NCI-H1436 treated with DMSO at 0.1 percent for 48 hours (cell line): ENCODE measurements at places on chromosomes 4 and X.
A peak's percentile ranks its signal among the peaks of the same experiment; 100 is the strongest.

- no peak for DNase-seq
These were observed 33.3 kb upstream of the RAB33B start for GRCh38 chr4:139420652-139421051.

DNA sequence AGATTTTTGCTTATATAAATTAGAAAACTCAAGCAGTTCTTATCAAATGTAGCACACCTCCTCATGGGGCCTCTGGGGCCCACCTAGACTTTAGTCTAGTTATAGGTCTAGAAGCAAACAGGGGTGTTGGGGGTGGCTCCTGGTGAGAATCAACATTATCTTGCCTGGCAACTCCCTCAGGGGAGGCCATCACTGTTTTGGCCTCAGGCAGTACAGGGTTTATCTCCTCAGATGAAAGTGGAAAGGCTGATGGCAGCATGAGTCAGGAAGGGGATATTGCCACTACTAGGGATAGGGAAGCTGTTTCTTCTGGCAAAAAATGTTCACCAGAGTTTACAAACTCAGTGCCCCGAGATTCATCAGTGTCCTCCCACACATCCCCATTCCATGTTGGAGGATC, 232.4 kb upstream of the BMP3 start:
- no peak for DNase-seq

- DNase-seq: no peak
These were observed 1038.3 kb upstream of the SLIT2 start for GRCh38 chr4:19213388-19213787.

GRCh38 chrX:38638952-38639529, 77.7 kb downstream of the TSPAN7 start:
- DNase-seq: no peak

GRCh38 chr4:140529434-140529833, 5.5 kb downstream of the ELMOD2 start:
- DNase-seq: no peak

DNA sequence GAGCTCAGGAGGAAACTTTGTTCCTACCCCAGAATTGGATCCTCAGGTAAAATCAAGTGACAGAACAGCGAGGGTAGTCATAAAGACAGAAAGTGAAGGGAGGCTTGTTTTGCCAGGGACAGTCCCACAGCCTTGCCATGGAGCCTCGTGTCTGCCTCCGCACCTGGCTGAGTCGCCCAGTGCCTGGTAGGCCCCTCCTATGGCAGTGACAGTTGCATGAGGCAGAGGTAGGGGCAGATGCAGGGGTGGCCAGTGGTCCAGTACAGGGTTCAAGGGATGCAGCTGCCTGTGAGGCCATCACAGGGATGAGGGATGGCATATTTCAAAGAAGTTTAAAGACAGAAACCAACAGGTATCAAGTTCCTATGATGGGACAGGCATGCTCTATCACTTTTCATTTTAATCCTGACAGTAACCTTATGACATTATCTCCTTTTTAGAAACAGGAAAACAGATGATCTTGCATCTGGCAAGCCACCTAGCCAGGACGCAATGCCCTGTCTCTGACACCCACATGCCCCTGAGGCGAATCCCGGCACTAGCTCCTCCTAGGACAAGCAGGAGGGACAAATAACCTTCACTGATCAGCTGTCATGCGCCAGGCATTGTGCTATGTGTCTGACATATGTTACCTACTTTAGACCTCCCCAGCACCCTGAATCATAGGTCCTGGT, 127.4 kb upstream of the ENPP6 start:
- DNase-seq: no peak

DNA sequence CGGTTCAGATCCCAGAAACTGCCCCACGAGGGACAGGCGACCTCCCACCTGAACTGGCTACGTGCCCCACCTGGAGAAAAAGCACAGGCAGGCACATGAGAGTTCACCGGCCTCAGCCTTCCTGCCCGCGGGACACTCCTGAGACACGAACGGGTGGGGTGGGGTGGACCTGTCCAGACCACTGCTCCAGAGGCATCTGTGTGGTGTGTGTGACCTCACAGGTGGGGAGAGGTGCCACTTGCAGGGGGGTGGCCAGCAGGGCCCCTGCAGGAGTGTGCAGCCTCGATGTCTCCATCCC, 18.5 kb downstream of the NELFA start:
- no peak for DNase-seq

DNA sequence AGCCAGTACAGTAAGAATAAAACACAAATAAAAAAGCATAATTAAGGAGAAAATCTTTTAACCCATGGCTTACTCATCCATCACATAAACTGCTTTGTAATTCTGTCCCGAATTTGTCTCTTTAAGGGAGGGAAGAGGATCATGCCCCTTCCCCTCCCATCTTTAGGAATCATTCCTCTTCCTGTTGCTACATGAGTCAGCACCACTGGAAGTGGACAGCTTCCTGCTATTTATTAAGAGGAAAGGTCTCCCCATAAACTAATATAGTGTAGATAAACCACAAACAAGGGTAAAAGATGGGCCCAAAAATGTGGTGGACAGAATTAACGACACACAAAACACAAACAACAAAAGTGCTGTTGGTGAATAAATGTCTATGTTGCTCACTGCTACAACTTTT, 75.8 kb downstream of the PPP3CA start:
- DNase-seq: no peak

DNA sequence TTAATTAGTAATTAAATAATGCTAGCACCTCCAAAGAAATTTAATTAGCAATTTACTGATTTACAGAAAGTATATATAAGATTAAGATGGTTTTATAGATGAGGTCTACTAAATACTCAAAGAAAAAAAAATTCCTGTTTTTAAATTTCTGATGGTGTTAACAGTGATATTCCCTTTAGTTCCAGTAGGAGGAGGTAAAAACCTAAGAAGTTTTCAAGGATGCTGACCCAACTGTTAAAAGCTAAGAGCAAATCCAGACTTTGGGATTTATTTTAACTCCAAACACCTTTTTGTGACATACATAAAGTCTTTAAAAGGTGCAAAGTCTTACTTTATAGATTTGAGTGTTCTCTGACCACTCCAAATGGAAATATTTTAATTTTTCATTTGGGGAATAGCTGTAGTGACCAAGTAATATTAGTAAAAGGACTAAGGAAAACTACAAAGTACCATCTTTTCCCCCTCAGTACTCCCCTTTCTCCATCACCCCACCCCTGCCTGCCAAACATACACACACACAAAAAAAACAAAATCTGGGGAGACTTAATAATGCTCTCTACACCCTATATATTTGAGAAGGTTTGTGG, 34.2 kb upstream of the CSN1S1 start:
- DNase-seq: no peak

- DNase-seq: no peak
These were observed 2.7 kb upstream of the ITM2A start for GRCh38 chrX:79369871-79370270.

GRCh38 chrX:49053223-49054072, 5.4 kb upstream of the CCDC120 start:
- no peak for DNase-seq

DNA sequence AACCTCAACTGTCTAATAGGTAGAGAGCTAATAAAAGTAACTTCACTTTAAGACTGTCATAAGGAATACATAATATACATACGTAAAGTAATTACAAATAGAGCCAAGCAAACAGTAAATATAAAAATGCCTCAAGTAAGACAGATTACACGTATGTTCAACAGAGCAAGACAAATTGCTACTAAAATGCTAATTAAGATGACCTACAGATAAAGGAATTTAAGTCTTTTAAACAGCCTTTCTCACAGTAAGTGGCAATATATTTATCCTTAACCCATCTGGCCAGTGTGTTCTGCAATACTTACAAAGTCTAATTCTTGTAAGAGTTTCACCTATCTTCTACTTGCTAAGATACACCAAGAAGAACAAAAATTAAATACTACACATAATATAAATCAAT, 12.7 kb downstream of the G3BP2 start:
- no peak for DNase-seq

- DNase-seq: no peak
These were observed 172.7 kb upstream of the IL15 start for GRCh38 chr4:141463678-141464077.

- DNase-seq: no peak
These were observed 65.9 kb downstream of the TMEM131L start for GRCh38 chr4:153531976-153532626.

DNA sequence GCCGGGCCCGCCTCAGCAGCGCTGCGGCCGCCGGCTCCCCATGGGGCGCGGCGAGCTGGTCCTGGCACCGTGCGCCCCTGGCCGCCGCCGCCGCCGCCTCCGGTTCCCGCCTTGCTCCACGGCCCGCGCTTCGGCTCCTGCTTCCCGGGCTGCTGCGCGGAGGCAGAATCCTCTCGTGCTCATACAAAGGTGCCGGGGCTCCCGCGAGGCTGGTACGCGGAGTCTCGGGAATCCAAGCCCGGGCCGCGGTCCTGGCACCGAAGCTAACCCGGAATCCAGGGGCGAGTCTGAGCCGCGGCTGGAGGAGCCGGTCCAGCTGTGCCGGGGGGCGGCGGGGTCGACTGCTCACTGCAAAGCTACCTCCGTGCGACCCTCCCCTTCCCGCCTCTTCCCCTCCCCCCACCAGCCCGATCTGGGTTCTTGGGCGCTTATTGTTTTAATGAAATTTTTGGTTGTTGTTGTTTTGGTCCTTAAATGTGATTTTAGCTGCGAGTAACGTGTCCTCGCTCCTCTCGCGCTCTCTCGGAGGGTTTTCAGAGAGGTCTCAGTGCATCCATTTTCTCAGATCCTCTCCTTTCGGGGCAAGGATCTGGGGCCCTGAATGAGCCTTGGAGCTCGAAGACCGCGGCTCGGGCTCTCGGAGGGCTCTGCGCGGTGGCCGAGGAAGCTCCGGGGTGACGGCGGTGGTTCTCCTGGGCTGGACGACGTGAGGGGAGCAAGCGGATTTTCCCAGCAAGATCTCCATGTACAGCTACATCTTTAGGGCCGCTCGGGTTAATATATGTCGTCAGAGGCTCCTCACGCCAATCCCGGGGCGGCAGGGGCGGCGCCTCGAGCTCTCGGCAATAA, at the start of gene HAND2:
Gene HAND2 (minus strand): TSS at position 753 of the 849 bp plus-strand sequence. CDS start 940 bp downstream, outside the sequence.
- DNase-seq: no peak

GRCh38 chr4:152321398-152321797, 214.5 kb downstream of the FBXW7 start:
- DNase-seq: no peak

GRCh38 chr4:79682801-79683530, 274.9 kb upstream of the GK2 start:
- DNase-seq: no peak

DNA sequence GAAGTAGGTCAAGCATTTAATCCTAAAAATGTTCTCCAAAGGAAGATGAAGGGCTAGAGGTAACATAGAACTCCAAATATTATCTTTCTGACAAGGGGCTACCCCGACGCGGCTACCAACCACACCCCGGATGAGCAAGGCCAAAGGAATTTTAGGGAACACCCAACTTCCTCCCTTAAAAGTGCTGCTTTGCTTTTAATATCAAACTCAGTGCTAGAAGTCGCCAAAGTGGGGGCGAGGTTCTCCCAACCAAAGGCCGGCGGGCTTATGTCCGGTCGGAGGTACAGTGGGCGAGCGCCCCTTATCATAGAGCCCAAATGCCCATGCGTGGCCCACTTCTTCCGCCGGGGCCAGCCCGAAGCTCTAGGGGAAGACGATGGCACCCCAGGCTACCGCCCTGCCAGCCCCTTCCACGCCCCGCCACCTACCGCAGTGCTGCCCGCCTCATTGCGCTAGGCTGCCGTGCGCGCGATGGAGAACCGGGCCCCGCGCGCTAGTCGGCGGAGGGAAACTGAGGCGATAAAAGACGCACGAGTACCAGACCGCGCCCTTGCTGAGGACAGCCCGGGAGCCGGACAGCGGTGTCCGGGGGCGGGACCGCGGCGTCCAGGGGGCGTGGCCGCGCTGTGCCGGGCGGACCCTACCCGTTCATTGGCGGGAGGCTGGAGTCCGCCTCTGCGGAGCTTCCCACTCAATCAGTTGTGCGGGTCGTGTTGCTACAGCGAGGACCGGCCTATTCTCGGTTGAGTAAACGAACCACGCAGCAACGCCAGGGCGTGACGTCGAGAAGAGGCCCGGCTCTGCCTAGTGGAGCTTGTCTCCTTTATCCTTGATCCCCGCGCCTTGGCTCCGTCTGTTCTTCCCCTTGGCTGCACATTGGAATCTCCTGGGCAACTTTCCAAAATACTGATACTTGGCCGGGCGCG, at the start of gene ACOT9:
Gene ACOT9 (minus strand): TSS at position 580 of the 926 bp plus-strand sequence. CDS start 132 bp downstream, at position 448.
- no peak for DNase-seq

DNA sequence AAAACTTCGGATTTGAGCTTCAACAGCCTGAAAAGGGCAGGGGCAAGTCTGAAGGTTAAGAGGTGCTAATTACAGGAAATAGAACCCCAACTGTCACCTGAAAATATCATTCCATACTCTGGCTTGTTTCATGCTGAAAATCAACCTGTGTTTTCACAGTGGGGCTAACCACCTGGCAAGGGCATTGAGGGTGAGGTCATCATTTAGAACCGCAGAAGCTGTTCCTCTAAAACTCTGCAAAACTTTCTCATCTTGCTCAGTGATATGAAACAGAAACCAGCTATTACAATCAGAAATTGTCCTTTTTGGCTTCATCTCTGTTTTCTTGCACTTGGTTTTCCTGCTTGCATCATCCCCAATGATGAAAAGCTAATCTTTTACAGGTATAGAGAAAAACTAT, 247.6 kb downstream of the DCLK2 start:
- DNase-seq: no peak

- peak; percentile 33 for DNase-seq
These were observed 3.4 kb downstream of the TFE3 start for GRCh38 chrX:49039598-49040375.

DNA sequence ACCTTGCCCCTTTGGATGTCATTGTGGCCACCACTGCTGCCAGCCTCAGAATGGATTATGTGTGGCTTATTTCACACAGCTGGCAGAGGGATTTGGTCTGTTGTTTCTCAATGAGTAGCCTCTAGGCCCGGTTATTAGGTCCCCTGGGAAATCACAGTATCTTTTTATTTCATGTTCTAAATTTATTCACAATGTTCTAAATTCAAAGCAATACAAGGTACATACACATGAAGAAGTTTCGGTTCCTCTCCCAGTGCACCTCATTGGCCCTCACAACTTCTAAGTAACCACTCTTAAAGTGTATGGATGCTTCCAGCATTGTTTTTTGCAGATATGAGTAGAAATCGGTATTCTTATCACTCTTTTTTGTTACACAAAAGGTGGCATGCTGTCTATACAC, 262.7 kb downstream of the RCHY1 start:
- DNase-seq: no peak

DNA sequence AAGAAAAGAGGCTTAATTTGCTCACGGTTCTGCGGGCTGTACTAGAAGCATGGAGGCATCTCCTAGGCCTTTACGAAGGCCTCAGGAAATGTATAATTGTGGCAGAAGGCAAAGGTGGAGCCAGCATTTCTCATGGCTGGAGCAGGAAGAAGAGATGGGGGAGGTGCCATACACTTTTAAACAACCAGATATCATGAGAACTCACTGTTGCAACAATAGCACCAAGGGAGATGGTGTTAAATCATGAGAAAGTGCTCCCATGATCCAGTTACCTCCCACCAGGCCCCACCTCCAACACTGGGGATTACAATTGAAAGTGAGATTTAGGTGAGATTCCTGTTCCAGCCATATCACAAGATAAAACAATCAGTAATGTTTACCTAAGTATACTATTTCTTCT, 45.5 kb downstream of the MTHFD2L start:
- no peak for DNase-seq
